CD4-positive, alpha-beta T cell treated with Interleukin-4 for 1 hour (primary cell): ENCODE measurements at places on chromosomes 2 and 18.

DNA sequence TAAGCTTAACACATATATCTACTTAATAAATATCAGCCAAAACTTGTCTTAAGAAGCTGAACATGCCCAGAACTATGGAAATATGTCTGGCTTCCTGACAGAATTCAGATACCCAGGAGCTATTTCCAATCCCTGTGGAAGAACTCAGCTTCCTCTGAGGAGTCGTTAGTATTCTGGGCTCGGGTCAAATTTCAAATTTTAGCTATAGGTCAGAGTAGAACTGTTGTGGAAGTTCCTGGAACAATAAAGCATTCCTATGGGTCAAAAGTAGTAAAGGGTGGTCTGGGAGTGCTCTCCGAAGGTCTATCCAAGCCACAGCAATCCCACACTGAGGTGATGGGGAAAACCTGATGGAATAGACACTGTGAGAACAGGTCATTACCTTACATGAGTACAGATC, 342.7 kb upstream of the CHST9 start:
- DNase-seq: no peak

DNA sequence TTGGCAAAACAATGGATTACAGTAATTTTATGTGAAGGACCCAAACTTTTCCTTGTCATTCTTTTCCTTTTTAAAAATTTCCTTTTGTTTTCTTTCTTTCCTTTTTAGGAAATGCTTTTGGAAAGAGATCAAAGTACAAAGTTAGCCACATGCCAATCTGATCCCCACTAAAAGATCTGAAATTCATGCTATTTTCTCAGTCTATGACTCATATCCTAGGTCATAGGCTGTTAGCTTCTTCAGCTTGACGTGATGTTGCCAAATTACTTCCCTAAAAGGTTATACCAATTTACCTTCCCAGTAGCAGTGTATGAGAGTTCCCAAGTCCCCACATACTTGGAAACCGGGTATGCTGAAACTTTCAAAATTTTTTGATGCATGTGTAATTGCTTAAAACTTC, 355.3 kb downstream of the INSIG2 start:
- DNase-seq: no peak

DNA sequence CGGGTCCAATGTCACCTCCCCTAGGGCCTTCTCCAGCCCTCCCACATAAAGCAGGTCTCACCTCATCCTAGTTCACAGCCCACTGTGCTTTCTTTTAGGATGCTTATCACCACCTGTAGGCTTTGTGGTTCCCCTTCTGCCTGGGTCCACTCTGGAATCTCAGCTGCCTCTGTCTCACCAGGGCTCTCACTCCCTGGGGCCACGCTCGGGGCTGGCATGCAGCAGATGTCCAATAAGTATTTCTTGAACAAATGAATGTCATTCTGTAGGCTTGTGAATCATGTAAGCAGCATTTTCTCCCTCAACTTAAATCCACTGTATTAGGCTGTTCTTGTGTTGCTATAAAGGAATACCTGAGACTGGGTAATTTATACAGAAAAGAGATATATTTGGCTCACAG, 4.3 kb upstream of the SH3BP4 start:
- DNase-seq: no peak

DNA sequence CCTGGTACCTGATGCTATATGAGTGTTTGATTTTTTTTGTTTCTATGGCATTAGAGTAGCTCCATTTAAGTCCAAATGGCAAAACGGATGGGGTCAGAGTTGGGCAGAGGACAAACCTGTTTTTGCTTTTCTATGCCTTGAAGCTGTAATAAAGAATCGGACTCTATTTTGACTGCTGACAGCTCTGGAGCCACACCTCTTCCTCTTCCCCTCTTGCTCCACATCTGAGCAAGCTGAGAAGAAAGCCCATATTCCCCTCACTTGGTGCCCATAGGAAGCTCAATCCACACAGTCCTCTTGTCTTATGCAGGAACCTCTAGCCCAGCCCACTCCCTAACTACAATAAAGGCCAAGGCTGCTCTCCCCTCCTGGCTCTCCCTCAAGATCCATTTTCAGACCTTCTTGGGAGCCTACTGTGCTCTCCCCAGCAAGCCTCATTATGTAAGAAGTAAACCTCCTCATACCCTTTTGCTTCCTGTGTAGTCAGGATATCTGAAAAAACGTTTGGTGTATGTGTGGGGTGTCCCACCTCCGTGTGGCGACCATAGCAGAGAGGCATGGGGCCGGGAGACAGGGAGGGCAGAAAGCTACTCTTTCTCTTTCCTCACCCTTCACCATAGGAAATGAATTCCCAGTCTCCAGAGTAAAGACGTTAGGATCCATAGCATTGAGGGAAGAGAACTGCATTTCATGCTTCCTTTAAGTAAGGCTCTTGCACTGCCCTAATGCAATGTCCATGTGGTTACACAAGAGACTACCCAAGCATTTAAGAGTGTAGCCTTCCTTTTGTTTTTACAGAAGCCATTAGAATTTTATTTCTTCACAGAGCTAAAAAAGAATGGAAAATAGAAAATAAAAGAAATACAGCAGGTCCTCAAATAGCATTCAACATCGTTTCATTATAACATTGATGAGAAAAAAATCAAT, 41.9 kb upstream of the RAPGEF4 start:
- no peak for DNase-seq

DNA sequence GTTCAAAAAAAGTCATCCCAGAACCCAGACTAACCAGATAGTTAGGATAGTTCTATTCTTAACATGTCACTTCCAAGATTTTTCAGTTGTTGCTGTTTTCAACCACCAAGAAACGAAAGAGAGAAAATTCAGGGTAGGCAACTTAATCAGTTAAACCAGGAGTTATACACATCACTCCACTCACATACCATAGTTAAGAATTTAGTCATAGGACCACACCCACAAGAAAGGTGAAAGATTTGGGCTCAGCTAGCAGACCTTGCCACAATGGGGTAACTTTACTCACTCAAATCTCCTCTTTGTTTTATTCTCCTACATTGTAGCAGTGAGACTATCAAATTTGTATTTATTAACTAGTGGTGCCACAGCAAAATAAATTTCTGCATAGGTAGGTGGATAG, 473.6 kb downstream of the NUP35 start:
- no peak for DNase-seq

- no peak for DNase-seq
Measured at GRCh38 chr2:44189104-44189503, 20.4 kb downstream of the PPM1B start.

DNA sequence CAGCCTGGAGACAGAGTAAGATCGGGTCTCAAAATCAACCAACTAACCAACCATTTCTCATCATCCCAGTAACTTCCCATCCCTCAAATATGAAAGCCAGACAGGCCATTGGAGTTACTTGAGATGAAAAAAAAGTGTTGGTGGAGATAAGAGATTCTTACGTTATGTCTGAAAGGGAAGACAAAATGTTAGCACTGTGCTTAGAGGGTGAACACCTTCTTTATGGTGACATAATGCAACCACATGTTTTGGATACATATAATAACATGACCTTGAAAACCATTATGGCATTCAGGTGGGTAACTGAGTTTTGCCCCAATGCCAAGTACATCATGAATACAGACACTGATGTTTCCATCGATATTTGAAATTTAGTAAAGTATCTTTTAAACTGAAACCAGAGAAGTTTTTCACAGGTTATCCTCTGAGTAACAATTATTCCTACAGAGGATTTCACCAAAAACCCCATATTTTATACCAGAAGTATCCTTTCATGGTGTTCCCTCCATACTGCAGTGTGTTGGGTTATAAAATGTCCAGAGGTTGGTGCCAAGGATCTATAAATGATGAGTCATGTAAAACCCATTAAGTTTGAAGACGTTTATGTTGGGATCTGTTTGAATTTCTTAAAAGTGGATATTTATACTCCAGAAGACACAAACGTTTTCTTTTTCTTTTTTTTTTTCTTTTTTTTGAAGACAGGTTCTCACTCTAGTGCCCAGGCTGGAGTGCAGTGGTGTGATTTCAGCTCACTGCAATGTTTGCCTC, 45.5 kb downstream of the AAK1 start:
- DNase-seq: no peak

DNA sequence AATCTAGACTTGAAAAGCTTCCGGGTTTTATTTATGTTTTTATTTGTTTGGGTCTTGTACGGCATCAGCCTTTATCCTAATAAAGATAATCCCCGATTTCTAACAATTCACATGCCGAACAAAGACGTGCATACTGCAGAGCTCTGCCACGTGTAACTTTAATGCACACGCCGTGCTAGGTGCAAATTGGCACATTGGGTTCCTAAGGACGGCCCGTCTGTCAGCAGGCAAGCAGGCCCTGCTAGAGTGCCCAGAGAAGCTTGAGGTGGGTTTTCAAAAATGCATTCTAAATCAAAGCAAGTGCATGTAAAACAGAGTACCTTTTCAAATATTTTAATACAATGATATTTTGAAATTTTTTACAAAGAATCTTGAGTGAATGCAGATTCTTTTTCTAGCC, 806.4 kb upstream of the POU3F3 start:
- no peak for DNase-seq

DNA sequence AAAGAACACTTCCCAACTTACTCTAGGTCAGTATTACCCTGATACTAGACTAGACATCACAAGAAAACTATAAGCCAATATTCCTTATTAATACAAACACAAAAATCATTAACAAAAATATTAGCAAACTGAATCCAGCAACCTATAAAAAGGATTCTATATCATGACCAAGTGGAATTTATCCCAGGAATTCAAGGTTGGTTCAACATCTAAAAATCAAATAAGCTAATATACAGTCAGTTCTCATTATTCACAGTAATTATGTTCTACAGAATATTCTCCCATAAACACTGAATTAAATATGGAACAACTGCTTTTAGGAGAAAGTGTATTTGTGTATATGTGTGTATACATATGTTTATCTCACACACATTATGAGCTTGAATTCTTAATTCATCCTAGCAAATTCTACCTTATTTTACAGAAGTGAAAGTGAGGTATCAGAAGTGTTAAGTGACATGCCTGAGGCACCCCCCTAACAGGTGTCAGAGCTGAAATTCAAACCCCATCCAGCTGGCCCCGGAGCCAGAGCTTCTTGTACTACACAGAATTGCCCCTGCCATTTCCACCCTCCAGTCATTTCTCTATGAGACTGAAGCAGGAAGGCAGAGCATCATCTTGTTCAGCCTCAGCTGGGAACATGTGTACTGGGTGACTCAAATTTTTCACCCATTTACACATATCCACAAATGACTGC, 77.8 kb downstream of the MALT1 start:
- DNase-seq: no peak

DNA sequence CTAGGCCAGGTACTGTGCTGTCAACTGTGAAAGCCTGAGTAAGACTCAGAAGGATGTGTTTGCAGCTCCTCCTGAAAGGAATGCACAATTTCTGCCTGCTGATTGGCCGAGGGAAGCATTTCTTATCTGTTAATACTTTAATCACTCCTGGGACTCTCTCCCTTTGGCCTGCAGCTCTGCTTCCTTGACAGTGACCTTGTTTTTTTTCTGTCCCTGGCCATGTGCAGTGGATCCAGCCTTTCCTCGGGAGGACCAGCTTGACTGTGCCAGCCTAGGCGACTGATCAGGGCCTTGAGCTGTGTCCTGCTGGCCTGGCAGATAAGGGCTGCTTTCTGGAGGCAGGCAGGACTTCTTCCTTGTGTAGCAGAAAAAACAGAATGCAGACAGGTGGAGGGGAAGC, 10.0 kb downstream of the RNF144A start:
- no peak for DNase-seq

DNA sequence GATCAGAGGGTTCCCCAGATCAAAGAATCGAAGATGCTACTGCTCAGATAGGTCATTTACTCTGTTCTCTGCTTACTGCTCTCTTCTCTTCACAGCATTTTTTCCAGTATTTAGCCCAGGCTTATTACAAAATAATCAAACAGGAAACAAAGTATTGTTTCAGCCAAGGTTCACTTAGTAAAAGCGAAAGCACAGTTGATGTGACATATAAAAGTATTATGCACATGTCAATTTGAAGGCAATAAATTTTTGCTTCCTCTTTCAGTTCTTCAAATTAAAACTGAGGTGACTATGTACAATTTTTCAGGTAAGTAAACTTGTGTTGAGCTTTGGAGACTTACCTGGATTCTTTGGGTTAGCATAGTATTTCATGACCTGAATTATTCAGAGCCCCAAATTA, 262.8 kb upstream of the CHST9 start:
- no peak for DNase-seq

DNA sequence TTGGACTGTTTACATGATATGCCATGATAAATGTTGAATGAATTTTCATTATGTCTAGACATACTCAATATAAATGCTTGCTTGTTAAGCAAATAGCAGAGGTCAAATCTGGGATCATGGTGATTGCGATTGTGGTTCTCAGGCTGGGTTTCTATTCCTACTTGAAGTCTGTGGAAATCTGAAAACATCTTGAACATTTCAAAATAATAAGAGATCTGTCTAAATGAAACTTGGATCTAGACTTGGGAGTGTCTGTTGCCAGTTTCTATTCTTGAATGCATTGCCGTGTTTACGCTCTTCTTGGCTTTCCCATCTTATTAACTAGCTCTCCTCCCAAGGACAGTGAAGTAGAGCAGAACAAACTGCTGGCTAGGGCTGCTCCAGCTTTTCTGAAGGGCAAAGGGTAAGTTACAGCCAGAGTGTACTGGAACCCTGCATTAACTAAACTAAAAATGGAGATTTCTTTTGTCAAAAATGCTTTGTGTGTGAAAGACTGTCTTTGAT, 127.7 kb downstream of the DTNA start:
- DNase-seq: no peak

GRCh38 chr2:186918495-186918894, 69.5 kb upstream of the ZSWIM2 start:
- DNase-seq: no peak

GRCh38 chr2:241849616-241850543, 8.8 kb downstream of the PDCD1 start:
- DNase-seq: no peak

DNA sequence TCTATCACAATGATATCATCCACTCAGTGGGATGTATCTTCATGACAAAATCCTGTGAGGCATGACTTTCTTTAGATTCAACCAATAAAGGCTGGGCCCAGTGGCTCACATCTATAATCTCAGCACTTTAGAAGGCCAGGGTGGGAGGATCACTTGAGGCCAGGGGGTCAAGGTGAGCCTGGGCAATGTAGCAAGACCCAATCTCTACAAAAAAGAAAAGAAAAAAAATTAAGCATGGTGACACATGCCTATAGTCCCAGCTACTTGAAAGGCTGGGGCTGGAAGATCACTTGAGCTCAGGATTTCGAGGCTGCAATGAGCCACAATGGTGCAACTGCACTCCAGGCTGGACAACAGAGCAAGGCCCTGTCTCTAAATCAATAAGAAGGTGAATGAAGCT, 68.0 kb downstream of the PLB1 start:
- no peak for DNase-seq

DNA sequence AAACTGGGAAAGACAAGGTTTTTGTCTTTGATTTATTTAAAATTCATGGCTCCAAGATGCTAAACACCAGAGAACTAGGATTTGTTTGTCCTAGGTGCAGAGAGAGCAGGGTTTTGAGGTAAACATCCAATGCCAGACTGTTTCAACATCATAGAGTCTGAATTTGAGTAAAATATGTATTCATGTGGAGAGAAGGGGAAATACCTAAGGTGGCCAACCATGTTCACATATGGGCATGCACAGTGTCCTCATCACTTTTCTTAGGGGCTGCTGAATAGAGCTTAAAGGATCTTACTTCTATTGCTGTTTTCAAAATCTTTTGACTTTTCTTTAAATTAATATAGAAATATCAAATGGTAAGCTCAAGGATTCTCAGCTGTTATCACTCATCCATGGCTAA, 287.0 kb upstream of the CCDC68 start:
- DNase-seq: no peak

- DNase-seq: no peak
Measured at GRCh38 chr18:10142496-10143160, 228.8 kb downstream of the VAPA start.

- no peak for DNase-seq
Measured at GRCh38 chr2:39608686-39609441, 56.9 kb upstream of the TMEM178A start.
